ENCODE measurements at places on chromosomes 11 and 22.

GRCh38 chr11:77191823-77192495 is 63.9 kb downstream of the MYO7A start:
- peak; percentile 8 for DNase-seq

DNA sequence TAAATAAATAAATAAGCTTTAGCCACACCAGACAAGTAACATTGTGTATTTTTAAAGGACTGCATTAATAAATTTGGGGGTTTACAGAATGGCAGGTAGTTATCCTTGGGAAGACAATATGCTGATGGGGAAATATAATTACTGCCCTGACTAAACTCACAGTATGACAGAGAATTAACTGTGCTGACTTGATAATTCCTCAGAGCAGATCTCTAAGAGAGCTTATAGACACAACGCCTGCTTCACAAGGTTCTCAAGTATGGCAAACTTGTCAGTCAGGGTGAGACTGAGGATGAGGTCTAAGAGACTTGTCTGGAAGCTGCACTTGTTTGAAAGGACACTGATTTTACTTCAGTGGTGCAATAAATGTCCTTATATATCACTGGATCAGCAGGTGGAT is 3.3 kb downstream of the OR51B4 start:
- DNase-seq = no peak

GRCh38 chr11:2825889-2826678 is 59.5 kb downstream of the CDKN1C start:
- no peak for DNase-seq

- DNase-seq = no peak
Measured at GRCh38 chr11:123051634-123052033, 10.3 kb downstream of the HSPA8 start.

DNA sequence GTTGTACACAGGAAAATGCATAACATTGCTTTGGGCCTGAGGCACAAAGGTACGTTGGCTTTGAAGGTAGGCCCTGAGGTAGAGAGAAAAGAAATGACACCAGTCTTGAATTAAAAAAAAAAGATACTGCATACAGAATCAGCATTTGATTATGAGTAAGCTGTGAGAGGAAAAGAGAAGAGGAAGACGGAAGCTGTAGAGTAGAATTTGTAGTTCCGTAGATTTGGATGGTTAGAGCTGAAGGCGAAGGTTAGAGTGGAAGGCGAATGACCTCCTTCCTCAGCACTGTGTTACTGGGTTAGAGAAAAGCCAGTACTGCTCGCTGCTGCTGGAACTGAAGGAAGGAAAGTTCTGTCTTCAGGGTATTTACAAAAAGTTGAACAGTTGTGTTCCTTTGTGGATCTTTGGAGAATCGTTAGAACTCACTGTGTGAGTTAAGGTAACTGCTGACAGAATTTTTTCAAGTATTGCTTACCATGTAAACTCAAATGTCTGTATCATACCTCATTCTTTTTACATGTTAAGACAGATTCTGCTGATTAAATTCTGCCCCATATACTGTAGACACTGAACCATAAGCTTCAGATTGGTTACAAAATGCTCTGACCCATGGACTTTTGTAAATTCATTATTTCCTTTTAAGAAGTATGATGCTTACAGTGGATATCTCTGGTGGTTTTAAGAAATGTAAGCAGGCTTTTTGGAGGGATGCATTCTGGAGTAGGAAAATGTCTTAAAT is 50.2 kb downstream of the MCAM start:
- no peak for DNase-seq

GRCh38 chr11:32256466-32256865 is 165.6 kb downstream of the RCN1 start:
- no peak for DNase-seq

GRCh38 chr11:68141246-68142027 is 20.2 kb upstream of the CHKA start:
- no peak for DNase-seq

DNA sequence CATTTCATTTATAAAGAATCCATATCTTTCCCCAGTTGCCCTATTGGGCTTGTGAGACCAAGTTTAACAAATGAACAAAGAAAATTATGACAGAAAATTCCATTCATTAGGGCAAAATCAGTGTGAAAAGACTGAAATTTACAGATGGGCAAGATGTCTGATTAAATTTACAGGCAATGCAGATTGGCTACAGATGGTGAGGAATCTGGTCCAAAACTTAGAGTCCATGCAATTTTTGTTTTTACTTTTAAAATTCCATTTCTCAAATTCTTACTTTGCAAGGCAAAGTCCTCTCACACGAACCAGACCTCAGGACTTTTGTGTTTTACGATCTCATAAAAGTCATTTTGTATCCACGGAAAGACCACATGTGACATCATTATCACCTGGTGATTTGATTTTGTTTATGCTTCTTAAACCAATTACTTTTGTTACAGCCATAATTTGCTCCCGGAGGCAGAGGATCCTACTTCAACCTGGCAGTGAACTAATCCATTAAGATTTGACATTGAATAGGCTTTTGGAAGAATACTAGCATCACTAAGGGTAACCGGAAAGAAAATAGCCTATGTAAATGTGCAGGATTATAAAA is 843.7 kb upstream of the CHORDC1 start:
- DNase-seq = no peak

GRCh38 chr11:89458716-89459115 is 32.5 kb downstream of the NOX4 start:
- no peak for DNase-seq

DNA sequence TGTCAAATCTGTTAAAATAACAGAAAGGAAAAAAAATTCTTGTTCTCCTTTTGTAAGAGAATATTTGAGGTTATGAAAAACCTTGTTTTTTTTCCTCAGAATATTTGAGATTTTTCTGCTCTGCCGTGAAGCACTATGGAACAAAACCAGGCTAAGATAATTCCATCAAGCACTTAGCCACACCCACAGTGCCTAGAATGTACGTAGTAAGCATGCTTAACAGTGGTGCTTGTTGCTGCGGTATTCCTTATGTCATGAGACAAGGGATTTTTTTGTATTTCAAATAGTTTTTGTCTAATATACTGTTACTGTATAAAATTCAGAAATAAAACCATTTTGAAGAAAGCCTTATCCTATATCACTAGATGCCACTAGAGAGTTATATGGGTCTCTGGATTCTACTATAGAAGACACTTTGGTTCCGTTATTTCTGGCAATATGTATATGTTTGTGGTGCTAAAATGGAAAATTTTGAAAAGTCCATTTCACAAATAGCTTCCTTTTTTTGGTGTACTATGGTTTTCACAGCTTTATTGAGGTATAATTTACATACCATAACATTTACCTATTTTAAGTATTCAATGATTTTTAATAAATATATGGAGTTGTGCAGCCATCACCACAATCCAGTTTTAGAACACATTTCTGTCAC is 23.7 kb downstream of the PDHX start:
- DNase-seq = no peak

- no peak for DNase-seq
Measured at GRCh38 chr11:107666911-107667613, 44.8 kb downstream of the SLN start.

GRCh38 chr11:76782531-76783293 is 444 bp upstream of the TSKU start:
- no peak for DNase-seq

DNA sequence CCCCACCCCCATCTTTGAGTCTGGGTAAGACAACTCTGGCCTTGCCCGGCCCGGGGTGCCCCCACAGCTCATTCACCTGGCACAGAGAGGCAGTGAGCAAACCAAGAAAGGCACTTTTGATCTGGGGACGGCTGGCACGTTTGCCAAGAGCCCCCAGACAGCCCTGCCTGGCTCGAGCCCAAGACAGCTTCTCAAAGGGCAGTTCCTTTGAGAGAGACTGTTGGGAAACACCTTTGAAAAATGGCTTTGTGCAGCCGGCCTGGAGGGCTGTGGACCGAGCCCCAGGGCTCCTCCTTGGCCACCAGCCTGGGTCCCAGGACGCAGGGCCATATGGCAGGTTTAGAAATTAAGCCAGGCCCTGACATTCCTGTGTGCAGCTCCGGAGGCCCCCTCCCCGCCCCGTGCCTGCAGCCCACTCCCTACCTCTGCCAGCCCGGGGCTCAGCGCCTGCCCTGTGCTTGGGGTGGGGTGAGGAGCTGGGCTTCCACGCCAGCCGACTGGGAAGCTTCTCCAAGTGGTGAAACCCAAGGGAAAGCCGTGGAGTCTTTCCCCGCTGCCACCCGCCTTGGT is 50.2 kb upstream of the SMIM38 start:
- DNase-seq = no peak

- DNase-seq = no peak
Measured at GRCh38 chr11:70033711-70034070, 44.4 kb upstream of the ANO1 start.
